ENCODE measurements at places on chromosomes 7 and 10.

GRCh38 chr7:156466272-156466671 lies 174.3 kb upstream of the RNF32 start:
- no peak for DNase-seq

GRCh38 chr10:99742701-99743100 lies 10.7 kb downstream of the CUTC start:
- DNase-seq = no peak

DNA sequence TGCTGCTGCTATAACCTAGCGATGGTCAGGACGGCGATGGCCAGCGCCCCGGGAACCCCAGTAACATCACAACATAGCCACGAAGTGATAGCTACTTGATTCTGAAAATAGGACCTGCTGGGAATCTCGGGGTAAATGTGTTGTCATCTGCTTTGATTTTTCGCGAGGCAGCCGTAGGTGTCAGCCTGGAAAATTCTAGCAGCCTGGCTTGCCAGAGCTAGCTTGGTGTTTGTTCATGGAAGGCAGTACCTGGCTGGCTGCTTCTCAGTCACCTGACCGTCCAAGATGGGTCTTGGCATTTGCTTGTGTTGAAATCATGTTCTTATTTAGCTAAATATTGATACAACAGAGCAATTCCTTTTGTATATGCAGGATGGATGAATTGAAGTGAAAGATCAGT lies 82.4 kb upstream of the BTBD16 start:
- no peak for DNase-seq

DNA sequence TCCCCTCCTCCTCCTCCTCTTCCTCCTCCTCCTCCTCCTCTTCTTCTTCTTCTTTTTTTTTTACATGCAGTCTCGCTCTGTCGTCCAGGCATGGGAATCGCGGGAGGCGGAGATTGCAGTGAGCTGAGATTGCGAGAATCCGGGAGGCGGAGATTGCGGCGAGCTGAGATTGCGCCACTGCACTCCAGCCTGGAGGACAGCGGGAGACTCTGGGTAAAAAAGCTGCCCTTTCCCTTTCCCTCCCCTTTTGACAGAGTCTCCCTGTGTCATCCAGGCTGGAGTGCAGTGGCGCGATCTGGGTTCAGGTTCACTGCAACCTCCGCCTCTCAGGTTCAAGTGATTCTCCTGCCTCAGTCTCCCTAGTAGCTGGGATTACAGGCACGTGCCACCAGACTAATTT lies 168.1 kb upstream of the MALRD1 start:
- DNase-seq = no peak

DNA sequence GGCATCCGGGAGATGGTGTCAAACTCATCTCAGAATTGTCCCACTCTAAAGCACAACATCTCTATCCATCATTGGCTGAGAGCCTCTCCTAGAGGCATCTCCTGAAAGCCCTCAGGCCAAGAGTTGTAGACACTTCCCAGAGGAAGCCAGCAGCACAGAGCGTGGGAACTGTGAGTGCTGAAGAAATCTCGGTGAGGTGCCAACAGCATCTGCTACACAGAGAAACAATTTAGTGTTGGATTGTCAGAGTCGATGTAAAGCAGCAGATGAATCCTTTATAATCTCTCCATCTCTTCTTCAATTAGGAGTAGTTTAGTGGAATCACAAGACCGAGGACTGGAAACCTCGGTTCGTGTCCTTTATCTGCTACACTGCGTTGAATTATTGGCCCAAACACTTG lies 172.2 kb downstream of the C7orf25 start:
- DNase-seq = no peak

- no peak for DNase-seq
Observed at GRCh38 chr7:2354939-2355704, 495 bp downstream of the EIF3B start.

DNA sequence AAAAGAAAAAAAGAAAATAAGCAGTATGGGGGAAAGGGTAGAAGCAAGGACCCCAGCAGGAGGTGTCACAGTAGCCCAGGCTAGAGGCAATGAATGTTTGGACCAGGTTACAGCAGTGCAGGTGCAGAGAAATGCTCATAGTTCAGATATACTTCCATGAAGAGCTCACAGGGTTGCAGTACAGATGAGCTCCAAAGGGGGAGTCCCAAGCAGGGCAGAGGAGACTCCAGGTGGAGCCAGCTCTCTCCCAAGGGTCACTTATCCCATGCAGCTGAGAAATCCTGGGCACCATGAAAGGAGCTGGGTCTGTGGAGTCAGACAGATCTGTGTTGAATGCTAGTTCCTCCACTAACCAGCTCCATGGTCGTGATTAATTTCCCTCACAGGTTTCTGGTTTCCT lies 174.9 kb downstream of the C7orf25 start:
- DNase-seq = no peak

- no peak for DNase-seq
Observed at GRCh38 chr7:14228341-14228740, 238.9 kb upstream of the ETV1 start.

DNA sequence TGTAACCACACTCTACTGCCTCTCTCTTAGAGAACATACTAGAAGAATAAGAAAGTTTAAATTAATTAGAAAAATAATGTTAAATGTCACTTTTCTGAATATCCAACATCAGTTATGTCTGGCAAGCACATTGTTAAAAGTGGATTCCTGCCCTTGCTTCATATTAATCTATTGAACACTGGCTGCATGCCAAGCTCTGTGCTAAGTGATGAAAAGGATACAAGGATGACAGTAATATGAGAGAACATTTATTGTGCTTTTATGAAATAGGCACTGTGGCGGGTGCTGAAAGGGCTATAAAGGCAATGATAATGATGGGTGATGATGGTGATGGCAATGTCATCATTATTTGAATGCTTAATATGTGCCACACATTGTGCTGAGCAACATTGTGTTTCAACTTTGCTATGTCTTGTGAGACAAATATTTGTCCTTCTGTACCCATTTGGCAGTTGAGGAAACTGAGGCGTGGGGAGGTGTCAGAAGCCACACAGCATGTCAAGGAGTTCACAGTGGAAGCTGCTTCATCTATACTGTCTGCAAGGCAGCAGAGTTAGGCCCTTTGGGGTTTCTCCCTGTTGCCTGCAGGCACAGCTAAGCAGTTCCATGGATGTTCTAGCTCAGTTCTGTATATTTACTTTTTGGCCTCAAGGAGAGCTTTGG lies 64.2 kb upstream of the RAPGEF5 start:
- no peak for DNase-seq

Measured in natural killer cell treated with Interleukin-12 subunit alpha and Interleukin-12 subunit beta and Interleukin-15 and Interleukin-18, amount 100 ng/mL, for 72 hours (primary cell).